Psoas muscle (tissue), 8 donors: ENCODE measurements at places on chromosomes 4 and X. TPM values are rescaled to one million over a fixed set of nuclear protein-coding genes. Genes with fewer than 3 reads are reported as not detected.

The REELD1 gene
- total RNA-seq, result not detected

The MEPE gene
- total RNA-seq, result not detected

DNA sequence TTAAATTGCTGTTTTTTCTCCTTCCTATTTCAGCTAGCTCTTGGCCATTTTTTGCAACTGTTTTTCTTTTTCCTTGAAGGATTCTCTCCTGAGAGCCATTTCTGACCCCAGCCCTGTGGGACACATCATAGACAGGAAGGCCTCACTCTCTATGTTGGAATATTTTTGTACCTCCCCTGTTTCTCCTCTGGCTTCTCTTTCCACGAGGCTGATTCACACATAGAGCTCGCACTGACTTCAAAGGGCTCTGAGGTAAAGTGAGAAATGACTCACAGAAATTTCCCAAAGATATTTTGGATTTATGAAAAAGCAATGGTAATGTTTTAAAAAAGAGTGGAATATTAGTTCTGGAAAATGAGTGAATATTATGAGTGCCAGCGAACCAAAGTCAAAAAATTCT is 181.7 kb upstream of the IGFBP7 start:
- H3K4me3 ChIP-seq, result no peak overlapping the region
- no peak for DNase-seq
- H3K4me1 ChIP-seq, result no peaks in the 10 kb centered on the region
- H3K27ac ChIP-seq, result no peak overlapping the region
- H3K27me3 ChIP-seq, result no peaks in the 10 kb centered on the region

DNA sequence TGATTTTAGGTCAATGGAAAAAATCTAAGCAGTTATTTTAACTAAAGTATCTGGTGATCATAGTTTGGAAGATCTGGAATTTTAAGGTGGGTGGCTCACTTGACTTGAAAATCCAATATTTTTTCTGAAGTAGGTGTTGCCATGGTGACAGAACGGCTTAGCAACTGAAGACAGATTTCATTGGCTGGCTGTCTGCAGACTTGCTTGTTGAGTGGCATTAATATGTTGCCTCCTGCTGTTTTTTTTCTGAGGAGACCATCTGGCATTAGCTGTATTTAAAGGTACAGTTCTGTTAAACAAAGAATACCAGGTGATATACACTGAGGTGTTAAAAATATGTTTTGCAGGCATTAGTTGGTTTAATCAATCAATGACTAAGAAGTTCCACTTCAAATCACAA is 19.8 kb downstream of the CPE start:
- no peaks in the 10 kb centered on the region for H3K4me1 ChIP-seq
- H3K27ac ChIP-seq, result no peak overlapping the region
- no peaks in the 10 kb centered on the region for H3K36me3 ChIP-seq
- no peaks in the 10 kb centered on the region for H3K27me3 ChIP-seq

DNA sequence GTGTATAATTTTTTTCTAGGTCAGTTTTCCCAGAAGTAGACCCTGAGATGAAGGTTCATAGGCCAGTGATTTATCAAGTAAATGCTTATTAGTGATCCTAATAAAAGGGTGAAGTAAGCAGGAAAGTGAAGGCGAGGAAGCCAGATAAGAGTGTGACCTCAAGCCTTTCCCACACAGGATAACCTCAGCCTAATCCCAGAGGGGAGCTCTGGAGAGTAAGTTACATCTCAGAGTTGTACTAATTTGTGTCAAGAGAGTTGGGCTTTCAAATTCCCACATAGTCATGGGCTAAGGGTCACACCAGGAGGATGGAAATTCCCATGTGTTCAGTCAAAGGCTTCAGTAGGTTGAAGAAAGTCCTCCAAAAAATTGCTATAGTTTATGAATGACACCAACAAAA is 191.4 kb downstream of the ADGRA3 start:
- peaks cover 10% of the 10 kb centered on the region for H3K36me3 ChIP-seq
- H3K27me3 ChIP-seq, result no peaks in the 10 kb centered on the region
- H3K4me1 ChIP-seq, result no peaks in the 10 kb centered on the region
